ENCODE measurements at places on chromosomes 5 and 9.

DNA sequence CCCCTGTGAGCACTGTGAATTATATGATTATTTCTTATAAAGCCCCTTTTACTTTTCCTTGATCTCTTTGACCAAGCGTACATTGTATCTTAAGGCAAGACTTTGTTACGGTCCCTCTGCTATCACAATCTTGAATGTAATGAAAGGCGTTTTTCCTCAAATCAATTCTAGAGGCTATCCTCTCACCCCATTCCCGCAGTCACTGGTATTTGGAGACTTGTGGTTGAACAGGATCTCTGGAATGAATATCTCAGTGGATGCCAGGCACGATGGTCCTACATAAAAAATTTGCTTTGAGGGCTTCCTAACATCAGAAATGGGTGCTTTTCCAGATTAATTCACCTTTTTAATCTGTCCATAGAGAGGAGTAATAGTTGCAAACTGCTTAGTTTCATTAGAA lies 151.4 kb upstream of the PAPPA start:
- no peak for DNase-seq

DNA sequence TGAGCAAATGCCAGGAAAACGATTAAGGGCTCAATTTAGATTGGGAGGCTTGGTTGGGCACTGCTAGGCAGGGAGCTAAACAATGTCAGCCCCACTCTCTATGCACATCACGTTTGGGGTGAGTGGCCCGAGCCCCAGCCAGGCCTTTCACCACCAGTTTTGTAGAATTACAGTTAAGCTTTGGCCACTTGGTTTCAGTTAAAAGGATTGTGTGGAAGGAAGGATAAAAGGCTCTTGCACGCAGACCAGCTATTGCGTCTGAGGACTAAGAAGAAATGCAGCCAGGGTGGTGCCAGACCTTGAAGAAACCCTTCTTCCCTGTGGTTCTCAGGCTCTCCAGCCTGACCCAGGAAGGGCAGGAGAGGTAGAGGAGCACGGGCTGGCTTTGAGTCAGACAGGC lies 125.3 kb upstream of the SLC44A1 start:
- DNase-seq: no peak

DNA sequence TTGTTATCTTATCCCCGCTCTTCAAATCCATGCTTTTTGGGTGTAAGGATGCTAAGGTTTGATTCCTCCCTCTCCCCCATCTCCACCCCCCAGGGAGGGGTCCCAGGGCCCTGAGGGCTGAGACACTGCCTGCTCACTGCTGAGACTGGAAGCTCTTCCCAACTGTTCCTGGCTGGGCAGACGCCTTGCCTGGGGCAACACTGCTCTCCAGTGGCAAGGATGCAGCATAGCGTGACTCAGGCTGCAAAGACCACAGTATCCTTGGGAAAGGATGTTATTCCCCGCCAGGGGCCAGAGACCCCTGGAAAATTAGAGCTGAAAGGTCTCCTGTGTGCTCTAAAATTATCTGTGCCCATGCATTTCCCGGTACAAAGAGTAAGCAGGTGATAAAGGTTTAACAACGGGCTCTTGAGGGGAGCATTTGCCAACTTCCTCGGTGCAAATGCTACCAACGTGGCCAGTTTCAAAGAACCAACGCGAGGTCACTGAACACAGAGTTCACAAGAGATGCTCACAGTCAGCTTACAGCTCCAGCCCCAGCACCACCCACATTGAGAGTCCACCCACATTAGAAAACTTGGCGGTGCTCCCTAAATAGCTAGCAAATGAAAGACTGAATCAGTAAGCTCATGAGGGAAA lies 271.9 kb downstream of the NSG2 start:
- peak; percentile 76 for DNase-seq

GRCh38 chr9:136674786-136675349 lies 12.2 kb downstream of the EGFL7 start:
- peak; percentile 46 for DNase-seq

Data from WTC11 (cell line).